NCI-H1105 treated with DMSO at 0.1 percent for 48 hours (cell line): ENCODE measurements at places on chromosomes 6 and 20.

DNA sequence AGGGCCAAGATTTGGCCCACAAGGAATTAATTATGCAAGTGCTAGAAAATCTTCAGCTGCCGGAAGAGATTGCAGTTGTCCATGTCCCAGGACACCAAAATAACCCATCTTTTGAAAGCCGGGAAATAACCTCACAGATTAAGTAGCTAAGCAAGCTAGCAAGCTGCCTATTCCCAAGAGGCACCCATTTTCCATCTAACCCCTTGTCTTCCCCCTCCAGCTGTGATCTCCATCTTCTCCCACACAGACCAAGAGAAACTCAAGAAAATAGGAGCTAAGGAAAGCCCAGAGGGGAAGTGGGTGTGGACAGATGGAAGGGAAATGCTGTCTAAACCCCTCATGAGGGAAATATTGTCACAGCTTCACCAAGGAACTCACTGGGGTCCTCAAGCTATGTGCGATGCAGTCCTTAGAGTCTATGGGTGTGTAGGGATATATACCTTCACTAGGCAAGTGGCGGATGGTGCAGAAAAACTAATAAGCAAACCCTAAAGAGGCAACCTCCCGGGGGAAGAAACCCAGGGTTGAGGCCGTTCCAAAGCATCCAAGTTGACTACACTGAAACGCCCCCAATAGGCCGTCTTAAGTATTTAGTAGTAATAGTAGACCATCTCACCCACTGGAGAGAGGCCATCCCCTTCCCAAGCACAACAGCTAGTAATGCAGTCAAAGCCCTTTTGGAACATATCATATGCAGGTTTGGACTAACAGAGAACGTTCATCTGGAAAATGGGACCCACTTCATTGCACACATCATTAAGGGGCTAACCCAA, 64.3 kb upstream of the PRSS16 start:
- DNase-seq: no peak

GRCh38 chr20:34768096-34768495, 57.4 kb downstream of the NCOA6 start:
- DNase-seq: no peak

DNA sequence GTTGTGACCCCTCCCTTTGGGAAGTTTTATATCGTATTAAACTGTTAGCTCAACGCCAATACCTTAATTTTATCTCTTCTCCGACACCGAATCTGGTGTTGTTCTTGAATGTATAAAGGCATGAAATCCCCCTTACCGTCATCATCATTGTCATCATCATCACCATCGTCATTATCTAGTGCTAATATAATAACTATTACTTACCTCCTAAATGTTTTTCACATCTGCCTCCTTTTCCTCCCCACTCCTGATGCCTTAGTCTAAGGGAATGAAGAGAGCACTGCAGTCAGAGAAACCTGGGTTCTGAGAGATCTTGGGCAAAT, 677 bp upstream of the ZBTB24 start:
- no peak for DNase-seq

GRCh38 chr20:38599410-38599882, 2.2 kb upstream of the ARHGAP40 start:
- DNase-seq: no peak
